Tracheal epithelial cell (primary cell): ENCODE measurements at places on chromosomes 16 and 17. TPM values are rescaled to one million over a fixed set of nuclear protein-coding genes. Genes with fewer than 3 reads are reported as not detected.

Gene ERI2
- total RNA-seq, result 27.1 and 88.0 TPM in 2 replicates

Gene SEPTIN1
- not detected in 2 replicates for total RNA-seq

Gene SPATA32
- not detected in 2 replicates for total RNA-seq

Gene GTF3C1
- total RNA-seq, result 39.5 and 43.7 TPM in 2 replicates

Gene KIF2B
- total RNA-seq, result not detected in 2 replicates

Gene SLC2A4
- total RNA-seq, result 0.24 TPM in 1 of 2 replicates, not detected in the other

Gene TMEM100
- not detected in 2 replicates for total RNA-seq

Gene PSMD12
- 16.9 and 18.3 TPM in 2 replicates for total RNA-seq

Gene KRT40
- total RNA-seq, result not detected in 2 replicates

Gene E4F1
- 26.0 and 32.0 TPM in 2 replicates for total RNA-seq
